ENCODE measurements at places on chromosomes 2 and 18.

DNA sequence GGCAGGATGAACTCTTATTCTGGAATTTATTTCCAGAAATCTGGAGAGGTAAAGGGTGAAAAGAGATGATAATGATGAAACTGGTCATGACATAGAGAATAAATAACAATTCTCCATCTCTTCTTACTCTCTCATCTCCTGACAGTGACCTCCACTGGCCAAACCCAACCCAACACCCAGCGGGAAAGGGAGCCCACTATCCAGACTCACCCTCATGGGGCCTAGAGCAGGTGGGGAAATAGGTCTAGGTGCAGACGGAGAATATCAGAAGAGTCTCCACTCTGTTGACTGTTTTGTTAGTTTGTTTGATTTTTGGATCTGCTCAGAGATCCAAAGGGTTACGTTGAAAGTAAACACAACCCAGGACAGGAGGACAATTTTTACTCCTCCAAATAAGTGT, 263.2 kb upstream of the PARD3B start:
- DNase-seq = no peak

- peak; percentile 75 for DNase-seq
Measured at GRCh38 chr18:26405190-26405801, 143.1 kb downstream of the KCTD1 start.

DNA sequence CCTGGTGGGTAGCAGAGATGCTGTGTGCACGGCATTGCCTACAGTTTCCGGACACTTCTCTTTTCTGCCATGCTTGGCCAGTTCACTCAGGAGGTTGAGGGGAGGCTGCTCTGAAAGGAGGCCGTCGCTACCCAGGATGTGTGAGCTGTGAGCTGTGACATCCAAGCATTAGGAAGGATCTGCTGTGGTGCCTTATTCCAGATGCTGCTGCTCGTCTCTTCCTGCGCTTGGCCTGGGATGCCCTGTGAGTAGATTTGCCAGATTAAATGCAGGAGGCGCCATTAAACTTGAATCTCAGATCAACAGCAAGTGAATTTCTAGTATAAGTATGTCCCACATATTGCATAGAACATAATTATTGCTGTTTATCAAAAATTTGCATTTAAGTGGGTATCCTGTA, 124.2 kb upstream of the SIX3 start:
- no peak for DNase-seq

GRCh38 chr2:173966274-173967098, 1.3 kb upstream of the SP3 start:
- DNase-seq = no peak

DNA sequence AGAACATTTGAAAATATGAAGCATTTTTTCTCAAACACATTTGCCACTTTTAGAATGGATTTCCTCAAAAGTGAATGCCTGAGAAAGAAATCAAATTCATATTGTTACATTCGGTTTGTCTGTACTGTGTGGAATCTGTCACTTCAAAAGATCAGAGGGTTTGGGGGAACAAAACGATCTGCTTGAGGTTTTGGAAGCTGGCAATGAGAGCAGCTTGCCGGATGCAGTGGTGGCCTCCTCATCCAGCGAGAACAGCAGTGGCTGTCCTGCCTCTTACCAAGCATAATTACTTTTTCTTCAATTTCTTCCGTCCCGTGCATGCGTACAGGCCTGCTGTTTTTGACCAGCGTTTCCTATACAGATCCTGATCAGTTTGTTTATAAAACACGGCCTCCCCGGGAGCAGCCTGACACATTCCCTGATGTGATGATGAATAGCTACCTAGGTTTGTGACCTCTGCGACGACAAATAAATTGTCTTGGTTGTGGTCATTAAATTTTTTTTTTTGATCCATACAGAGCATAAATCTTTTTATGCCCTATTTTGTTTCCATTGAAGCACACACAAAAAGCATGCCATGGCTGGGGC, 45.2 kb downstream of the ITGA6 start:
- DNase-seq = no peak

GRCh38 chr2:240451108-240451611, 15.7 kb downstream of the GPC1 start:
- DNase-seq = no peak

DNA sequence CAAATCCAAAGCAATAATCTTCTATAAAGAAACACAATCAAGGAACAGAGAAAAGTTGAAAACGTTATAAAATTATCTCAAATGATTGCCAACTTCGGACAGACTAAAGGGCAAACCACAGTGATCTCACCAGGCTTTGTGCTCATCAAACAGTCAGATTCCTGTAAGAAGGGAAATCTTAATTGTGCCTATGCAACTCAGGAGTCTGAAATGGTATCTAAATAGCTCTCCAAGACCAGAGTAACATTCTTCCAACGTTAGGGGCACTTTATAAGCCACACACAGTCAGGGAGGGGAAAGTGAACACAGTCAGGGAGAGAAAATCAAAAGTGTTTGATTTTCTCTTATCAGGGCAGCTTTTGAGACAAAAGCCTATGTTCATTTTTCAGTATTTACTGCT, 29.4 kb downstream of the PLEKHM3 start:
- no peak for DNase-seq

DNA sequence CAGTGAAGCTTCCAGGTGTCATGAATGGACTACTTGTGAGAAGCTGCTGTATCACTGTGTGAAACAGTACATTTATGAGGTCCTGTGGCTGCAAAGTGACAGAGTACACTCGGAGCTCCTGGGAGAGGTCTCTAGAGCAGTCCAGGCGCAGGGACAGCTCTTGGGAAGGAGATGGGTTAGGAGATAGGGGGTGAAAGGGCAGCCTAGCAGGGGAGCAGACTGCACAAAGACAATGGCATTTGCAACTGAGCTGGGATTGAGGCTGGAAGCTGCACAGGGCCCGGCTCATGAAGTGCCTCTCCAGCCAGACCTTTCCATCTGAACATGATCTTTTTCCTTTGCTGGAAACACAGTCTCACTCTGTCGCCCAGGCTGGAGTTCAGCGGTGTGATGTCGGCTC, 83.6 kb downstream of the RHOB start:
- DNase-seq = no peak

DNA sequence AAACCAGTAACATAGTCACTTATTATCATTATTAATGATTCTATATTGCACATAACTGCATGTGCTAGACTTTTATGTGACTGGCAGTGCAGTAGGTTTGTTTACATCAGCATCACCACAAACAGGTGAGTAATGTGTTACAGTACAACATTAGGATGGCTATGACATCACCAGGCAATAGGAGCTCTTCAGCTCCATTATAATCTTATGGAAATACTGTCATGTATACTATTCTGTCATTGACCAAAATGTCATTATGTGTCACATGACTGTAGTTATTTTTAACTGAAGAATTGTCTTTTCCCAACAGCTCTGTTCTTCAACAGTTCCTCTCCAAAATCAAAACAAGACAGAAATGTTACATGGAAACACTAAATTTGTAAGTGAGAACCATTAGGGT, 96.3 kb downstream of the C18orf54 start:
- DNase-seq = no peak

DNA sequence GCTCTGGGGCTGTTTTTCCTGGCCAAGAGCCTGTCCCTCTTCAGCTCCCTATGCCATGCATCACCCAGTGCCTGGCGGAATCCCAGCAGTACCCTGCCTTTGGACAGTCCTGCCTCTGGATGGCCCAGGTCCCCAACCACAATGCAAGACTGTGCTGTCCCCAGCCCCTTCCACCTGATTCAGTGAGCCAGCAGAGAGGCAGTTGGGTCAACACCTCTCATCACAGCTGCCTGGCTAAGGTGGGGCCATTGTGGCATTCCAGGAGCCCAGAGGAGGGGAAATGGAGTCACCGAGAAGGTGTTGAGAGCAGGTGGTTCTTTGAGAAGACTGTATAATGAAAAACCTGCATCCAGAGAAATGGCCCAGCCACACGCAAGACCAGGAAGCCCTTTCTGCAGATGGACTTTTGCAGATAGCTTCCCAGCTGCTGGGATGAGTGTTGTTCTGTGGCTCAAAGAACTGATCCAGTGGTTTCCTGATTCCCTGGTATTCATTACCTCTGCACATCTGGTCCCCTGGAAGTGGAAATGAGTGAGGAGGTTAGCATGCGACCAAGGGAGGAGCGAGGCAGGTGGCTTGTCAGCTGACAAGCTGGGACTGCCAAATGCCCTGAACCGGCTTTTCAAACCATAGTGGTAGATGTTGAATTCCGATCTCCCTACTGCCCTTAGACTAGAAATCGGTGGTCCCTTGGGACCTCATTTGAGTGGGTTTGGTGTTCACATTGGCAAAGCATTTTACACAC, 1.7 kb upstream of the ASPRV1 start:
- DNase-seq = no peak
